ENCODE measurements at places on chromosomes 12 and 14.

DNA sequence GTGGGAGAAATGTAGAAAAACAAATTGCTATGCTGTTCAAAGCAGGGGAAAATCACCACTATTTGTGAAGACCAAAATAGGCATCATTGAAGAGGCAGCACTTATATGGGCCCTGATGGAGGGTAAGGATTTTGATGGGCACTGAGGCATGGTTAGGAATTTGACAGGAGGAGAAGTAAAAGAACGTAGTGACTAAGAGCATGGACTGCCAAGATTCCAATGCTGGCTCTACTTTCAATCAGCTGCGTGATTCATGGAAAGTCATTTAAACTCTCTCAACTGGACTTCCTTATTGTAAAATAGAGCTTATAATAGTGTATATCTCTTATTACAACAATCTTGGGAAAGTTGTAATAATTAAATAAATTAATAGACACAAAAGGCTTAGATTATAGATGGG, 267.7 kb upstream of the G2E3 start:
- no peak for DNase-seq

DNA sequence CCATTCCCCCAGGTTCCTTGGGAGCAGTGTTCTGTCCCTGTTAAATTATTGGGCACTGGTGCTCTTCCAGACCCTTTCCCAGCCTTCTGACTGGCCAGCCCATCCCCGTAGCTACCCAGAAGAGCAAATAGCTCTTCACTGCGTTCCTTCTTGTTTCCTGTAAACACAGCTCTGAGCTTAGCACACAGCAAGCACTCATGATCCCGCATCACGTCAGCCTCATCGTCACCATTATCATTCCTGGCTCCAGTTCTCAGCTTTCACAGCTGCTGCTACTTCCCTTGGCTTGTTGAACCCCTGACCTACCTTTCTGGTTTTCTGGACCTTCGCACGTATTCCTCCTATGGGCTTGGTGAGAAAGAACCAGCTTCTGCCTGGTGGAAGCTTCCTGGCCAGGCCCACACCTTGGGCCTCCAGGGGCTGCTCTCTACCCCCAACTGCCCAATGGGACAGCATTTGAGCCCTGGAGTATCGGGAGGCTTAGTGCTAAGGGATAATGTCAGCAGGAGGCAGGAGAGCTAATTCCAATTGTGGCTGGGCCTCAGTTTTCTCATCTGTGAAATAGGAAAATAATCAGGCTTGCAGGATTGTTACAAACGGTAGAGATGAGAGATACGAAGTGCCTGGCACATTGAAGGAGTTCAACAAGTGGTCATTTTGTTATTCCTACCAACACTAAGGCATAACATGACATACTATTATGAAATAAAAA, 22.6 kb upstream of the PAPOLA start:
- DNase-seq: no peak

- no peak for DNase-seq
Observed at GRCh38 chr14:36035675-36036074, 140.8 kb downstream of the PTCSC3 start.

GRCh38 chr14:61281186-61281947, at the start of gene TMEM30B:
TMEM30B (minus strand) TSS chr14:61281338; CDS start chr14:61281147, 191 bp downstream.
- DNase-seq: peak; percentile 11

DNA sequence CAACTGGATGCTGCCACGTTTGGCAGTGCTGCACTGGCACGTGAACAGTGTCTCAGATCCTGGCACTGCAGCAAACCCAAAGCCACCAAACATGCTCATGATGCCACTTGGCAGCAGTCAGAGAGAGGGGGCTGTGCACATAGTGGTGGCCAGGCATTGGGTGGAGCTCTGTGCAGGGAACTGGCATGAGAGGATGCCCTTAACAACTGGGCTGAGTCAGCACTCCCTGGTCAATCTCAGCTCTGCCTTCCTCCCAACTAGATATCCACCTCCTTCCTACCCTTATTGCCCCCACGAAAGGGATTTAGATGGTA, 37.0 kb downstream of the ZFHX2 start:
- no peak for DNase-seq

DNA sequence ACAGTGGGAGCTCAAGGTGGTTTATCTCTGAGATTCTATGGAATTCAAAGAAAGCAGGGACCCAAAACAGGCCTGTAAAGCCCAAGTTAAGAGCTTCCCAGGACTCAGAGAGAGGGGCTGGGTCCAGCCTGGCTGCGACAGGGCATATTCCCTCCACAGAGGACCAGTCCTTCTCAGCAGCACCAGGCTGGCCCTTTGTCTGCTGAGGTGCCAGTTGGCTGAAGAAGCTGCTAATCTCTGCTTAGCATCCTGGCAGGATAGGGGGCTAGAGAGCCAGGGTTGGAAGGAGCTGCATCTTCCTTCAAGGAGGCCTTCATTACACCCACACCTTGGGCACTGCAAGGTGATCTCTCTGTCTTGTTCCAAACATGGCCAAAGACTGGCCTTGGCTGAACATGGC, 68.3 kb upstream of the TUNAR start:
- no peak for DNase-seq

- no peak for DNase-seq
Observed at GRCh38 chr14:91008759-91009409, 51.6 kb downstream of the RPS6KA5 start.

- no peak for DNase-seq
Observed at GRCh38 chr12:65999564-66000280, 130.8 kb downstream of the LLPH start.

DNA sequence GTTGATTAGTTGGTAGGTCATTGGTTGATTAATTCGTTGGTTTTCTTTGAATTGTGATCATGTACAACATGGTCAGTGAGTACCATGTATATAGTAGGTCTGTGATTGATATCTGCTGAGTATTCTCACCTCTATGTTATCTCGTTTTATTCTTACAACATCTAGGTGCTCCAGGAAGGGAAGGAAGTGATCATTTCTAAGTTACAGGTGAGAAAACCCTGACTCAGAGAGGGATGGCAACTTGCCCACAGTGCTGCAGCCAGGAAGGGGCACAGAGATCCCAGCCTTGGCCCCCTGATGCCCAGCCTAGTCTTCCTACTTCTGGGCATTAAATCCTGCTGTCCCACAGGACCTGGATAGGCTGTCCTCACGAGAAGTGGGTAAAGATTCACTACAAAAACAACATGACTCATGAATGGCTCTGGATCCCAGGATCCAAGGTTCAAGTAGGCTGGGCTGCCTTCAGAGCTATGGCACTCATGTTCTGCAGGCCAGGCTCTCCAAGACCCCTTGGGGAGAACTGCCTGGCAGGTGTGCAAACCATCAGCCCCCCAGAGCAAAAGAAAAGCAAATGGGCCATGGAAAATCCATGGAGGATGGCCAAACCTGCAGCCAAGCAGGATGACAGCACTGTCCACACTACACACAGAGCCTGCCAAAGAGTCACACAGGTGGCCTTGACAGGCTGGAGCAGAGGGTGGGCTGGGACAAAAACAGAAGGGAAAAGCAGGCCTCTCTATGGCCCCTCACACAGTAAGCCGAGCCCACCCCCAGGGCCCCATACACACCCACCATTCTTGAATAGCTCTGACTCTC, 146.2 kb downstream of the BCL11B start:
- no peak for DNase-seq

DNA sequence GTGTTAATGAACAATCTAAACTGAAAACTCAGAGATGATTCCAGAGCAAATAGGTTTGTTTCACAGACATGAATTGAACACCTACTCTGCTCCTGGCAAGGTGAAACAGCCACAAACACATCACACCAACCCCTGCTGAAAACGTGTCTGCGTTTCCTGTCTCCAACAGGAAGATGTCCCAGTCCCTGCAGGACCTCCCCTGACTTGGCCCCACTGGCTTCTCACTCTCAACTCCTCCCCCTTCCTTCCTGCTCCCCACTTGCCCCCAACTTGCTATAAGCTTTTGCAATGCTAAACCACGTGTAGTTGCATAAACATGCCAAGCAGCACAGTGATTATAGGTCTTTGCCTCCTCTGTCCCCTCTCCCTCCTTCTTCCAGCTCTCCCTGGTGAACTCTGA, 567.6 kb downstream of the BCL11B start:
- DNase-seq: no peak

- DNase-seq: no peak
Observed at GRCh38 chr12:122028165-122028904, 6.7 kb downstream of the BCL7A start.

GRCh38 chr12:34291001-34291400, 268.7 kb downstream of the ALG10 start:
- no peak for DNase-seq

DNA sequence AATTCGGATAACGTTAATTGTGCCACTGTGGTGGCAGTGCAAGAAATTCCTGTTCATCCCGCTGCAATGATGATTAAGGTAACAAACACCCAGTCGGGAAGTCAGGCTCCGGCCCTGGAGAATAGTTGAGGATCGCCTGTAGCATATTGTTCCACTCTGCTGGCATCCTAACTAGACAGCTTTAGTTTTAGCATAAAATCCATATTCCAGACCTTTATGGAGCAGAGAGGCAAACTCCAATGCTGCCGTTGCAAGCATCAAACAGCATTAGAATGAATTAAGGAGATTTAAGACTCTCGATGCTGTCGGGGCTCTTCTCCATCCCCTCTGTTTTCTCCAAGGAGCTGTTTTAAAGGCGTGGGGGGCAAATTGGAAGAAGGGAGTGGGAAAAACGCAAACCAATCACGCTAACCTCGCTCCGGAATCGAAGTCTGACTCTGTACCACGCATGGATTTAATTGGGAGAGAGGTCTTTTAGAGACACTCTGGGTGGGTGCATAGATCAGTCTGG, 660.4 kb downstream of the VRK1 start:
- DNase-seq: no peak

DNA sequence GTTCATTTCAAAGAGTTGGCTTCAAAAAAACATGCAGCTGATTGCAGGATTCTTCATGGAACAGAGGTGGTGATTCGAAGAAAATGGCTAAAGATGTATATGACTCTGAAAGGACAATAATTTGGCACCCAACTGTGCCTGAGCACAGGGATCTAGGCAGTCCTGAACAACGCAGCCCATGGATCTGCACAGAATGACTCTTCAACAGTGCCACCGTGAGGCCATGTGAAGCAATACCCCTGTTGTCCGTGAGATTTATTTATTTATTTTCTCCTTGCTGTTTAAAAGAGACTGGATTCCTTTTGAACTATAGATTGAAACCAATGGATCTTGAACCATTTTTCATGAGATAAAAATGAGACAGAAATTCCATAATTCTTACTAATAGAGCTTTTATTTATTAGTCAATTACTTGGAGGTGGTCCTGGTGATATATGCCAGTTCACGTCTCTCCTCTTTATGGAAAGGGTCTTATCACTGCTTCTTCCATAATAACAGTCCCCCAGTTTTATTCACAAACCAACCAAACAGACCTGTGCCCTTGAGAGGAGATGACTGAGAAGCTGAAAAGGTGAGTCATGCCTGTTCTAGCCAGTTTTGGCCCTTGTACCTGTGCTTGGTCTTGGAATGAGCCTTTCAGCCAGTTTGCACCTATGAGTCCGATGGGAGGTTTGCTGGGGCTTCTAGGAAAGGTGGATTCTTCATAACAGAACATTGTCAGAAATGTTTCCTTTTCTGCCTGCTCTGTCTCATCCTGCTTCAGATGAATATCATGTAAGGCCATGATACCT, 1598.3 kb downstream of the AACS start:
- DNase-seq: no peak

GRCh38 chr12:47725893-47726292, 603 bp upstream of the ENDOU start:
- no peak for DNase-seq
